Amygdala (tissue), 56 donors: ENCODE measurements at places on chromosomes 5 and 9.

DNA sequence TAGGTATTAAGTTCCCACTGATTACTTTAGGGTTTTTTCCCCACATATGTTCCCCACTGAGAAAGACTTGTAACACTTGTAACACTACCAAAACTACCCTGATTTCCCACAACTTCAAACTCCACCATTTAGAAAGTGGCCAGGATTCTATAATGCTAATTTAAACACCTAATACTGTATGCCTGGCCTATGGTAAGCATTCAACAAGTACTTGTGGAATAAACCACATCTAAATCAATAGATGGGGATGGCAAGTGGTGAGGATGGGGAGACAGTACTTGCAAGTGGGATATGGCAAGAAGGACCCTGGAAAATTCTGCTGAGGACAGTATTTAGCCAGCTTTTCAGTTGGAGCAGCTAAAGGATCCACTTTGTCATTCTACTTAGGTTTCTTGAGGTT, 210.7 kb downstream of the EBF1 start:
- no peak for DNase-seq

DNA sequence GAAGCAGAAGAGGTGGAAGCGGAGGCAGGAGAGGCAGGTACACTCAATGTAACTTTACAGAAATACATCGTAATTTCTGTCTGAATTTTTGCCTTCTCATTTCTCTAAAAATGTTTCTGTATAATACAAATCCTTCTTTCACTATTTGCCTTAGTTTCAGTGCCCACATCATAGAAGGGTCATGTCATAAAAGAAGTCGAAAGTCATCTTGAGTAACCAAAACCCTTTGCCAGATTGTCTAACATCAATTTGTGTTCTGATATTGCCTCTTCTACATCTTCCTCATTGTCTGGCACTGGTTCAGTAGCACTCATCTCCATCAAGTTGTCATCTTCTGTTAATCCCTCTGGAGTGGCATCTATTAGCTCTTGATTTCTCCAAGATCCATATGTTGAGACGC, 6.2 kb upstream of the CYFIP2 start:
- no peak for DNase-seq

DNA sequence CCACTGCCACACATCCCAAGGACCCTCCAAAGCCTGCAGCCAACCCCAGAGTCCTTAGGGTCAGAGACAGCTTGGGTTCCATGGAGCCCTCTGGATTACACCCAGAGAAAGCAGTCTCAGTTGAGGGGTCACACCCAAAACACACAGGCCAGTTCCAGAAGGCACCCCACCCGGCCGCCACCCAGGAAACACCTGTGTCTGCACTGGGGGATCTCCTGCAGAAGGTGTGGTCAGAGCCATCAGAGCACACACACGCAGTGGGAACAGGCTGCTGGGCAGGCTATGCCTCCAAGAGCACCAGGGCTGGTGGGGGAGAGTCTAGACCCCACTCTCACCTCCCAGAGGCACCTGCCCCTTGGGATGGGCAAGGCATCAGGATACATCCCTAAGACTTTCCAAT, 27.3 kb downstream of the NIPAL4 start:
- DNase-seq = no peak

- no peak for DNase-seq
Measured at GRCh38 chr5:111447822-111448221, 64.5 kb downstream of the STARD4 start.

DNA sequence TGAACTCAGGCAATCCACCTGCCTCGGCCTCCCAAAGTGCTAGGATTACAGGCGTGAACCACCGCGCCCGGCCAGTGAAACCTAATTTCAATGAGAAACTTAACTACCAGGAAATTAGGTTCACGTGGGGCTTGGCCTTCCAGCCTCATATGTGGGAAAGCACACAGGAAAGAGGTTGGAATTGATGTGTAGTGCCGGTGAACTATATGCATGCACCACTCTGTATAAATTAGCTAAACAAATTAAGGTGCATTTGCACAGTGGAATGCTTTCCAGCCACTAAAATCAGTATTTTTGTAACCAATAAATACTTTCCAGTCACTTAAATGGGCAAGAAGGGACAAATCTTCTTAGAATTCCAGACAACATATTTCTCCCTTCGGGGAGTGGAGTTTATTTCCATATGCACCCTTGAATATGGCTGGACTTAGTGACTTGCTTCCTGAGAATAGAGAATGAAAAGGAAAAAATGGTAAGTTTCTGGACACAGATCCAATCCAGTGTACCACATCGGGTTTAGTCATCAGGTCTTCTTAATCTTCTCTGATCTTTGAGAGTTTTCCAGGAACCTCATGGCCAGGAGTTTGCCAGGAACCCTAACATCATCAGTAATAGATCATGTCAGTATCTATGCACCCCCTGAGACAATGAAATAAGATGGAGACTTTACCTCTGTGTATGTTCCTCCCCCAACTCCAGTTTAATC, 24.9 kb downstream of the ATOX1 start:
- DNase-seq = no peak

- no peak for DNase-seq
Measured at GRCh38 chr5:133878236-133878555, 90.2 kb downstream of the C5orf15 start.
